CD4-positive, alpha-beta T cell treated with Interleukin-1 beta for 1 hour (primary cell): ENCODE measurements at places on chromosomes 16 and 17.

- DNase-seq = no peak
These were observed 115.6 kb upstream of the HSBP1 start for GRCh38 chr16:83692224-83692623.

GRCh38 chr17:28480799-28481571 lies 7.5 kb downstream of the SLC13A2 start:
- DNase-seq = no peak

- no peak for DNase-seq
These were observed 70.3 kb downstream of the HLF start for GRCh38 chr17:55334881-55335540.

- DNase-seq = no peak
These were observed 158.1 kb downstream of the COPRS start for GRCh38 chr17:31700973-31701372.

DNA sequence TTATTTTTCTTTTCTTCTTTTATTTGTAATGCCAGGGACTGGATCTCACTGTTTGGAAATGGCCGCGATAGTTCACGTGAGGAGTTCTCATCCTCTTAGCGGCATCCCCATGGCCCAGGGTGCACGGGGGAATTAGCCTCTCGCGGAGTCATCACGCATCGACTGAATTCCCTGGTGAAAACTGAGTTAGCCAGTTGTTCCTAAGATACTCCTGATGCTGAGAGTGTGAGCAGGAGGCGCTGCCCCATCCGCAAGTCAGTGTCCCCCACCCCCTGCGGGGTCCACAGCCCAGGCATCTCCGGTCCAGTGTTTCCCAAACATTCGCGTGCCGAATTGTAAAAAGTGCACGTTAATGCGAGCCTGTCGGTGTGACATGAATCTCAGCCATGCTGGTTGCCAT lies 277.2 kb downstream of the CPPED1 start:
- DNase-seq = no peak

DNA sequence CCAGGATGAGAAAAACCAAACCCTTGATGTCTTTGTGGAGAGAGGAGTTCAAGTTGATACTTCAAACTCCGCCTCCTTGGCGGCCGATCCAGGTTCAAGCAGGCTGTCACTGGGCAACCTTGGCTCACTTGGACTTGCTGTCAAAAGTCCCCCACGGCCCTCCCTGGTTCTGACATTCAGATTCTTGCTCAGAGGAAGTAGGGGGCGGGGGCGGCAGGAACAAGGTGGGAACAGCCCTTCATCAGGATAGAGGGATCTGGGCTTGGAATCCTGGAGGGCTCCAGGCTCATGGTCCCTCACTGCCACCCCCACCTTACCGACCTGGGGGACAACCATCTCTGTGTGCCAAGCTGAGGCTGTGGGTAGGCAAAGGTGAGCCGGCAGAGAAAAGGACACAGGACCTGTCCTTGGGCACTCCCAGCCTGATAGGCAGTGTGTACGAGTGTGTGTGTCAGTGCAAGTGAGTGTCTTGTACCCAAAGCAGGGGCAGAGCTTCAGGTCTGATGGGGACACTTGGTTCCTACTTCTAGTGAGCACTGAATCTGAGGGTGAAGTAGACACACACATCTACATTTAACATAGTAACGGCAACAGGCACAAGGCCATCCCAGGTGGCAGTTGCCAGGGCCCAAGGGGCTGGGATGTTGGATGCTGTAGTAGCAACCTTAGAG lies 6.6 kb upstream of the TSPOAP1 start:
- no peak for DNase-seq
